CD4-positive, alpha-beta T cell treated with Interleukin-17A for 4 hours (primary cell): ENCODE measurements at places on chromosomes 11 and 22.
A peak's percentile ranks its signal among the peaks of the same experiment; 100 is the strongest.

- no peak for DNase-seq
These were observed 6.7 kb downstream of the ARAP1 start for GRCh38 chr11:72745511-72745910.

- DNase-seq: no peak
These were observed 2.8 kb downstream of the TMEM109 start for GRCh38 chr11:60916669-60917206.

DNA sequence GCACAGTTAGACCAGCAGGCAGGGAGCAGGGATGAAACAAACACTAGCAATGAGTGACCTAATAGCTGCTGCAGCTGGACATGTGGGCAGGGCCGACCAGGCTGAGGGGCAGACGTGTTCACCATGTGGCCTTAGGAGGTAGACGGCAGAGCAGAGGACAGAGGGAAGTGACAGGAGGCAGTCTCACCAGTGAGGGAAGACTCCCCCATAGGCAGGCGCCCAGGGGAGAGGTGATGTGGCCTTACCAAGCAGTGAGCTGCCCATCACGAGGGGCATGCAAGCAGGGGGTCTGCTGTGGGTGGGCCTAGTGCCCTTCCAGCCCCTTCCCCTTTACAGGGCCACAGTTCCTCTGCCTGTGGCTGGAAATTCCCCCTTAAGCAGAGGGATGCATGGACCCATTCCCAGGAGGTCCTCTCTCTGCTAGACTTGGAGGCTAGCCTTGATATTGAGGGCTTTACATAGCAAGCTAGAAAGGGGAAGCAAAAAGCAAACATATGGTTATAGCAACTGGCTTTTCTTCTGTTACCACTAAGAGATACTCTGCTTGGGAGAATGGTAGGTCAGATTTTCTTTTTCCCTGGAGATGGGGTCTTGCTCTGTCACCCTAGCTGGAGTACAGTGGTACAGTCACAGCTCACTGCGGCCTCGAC lies 67.6 kb downstream of the MPPED1 start:
- no peak for DNase-seq

GRCh38 chr11:116972691-116973090 lies 125.5 kb downstream of the SIK3 start:
- no peak for DNase-seq

GRCh38 chr22:42269432-42270175 lies 849 bp downstream of the TCF20 start:
- peak; percentile 78 for DNase-seq

GRCh38 chr22:37069719-37070118 lies 18.2 kb downstream of the KCTD17 start:
- no peak for DNase-seq

- no peak for DNase-seq
These were observed 28.4 kb upstream of the RFPL3 start for GRCh38 chr22:32329202-32329645.

DNA sequence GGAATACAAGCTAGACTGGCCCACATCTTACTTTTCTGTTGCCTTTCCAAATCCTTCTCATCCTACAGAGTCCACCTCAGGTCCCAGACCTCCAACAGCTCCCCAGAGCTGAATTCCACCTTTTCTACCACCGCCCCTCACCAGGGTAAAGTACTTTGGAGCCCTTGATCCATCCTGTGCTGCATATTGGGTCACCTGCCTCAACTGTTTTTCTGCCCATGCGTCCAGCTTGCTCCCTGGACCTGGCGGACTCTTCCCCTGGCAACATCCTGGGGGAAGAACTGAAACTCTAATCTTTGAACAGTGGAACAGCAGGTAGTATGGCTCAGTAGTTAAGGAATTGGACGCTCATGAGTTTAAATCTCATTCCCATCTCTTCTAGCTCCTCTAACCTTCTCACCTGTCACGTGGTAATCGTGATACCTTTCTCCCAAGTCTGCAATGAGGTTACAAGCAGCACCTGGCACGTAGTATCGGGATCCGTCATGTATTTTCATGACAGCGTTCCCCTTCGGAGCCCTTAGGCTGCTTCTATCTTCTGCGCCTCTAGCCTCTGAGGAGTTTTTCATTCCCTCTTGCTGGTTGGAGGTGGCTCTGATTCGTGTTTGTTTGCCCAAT lies 98.1 kb downstream of the CEP164 start:
- DNase-seq: no peak

DNA sequence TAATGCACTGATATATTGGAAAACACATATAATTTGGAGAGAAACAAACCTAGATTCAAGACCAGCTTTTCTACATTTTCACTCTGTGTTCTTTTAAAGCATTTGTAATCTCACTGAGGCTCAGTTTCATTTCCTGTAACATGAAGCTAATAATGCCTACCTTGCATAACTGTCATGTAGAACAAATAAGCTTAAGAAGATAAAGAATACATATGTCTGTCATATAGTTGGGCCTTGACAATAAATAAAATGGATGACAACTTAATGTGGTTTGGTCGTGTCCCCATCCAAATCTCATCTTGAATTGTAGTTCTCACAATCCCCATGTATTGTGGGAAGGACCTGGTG lies 35.2 kb upstream of the FIBIN start:
- DNase-seq: no peak
